ENCODE measurements at places on chromosomes 6 and 20. TPM values are rescaled to one million over a fixed set of nuclear protein-coding genes. Genes with fewer than 3 reads are reported as not detected.

GRCh38 chr20:40636486-40636885, 52.5 kb downstream of the MAFB start:
- DNase-seq: no peak

- peak; percentile 17 for DNase-seq
Measured at GRCh38 chr20:62707921-62708521, 615 bp upstream of the NTSR1 start.

DNA sequence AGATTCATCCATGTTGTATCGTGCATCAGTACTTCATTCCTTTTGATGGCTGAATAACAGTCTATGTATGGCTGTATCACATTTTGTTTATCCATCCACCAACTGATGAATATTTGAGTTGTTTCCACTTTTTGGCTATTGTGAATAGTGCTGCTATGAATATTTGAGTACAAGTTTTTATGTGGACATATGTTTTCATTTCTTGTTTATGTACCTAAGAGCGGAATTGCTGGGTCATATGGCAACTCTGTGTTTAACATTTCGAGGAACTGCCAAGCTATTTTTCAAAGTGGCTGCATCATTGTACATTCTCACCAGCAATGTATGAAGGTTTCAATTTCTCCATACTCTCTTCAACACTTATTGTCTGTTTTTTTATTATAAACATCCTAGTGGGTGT, 3.0 kb upstream of the RREB1 start:
- no peak for DNase-seq

DNA sequence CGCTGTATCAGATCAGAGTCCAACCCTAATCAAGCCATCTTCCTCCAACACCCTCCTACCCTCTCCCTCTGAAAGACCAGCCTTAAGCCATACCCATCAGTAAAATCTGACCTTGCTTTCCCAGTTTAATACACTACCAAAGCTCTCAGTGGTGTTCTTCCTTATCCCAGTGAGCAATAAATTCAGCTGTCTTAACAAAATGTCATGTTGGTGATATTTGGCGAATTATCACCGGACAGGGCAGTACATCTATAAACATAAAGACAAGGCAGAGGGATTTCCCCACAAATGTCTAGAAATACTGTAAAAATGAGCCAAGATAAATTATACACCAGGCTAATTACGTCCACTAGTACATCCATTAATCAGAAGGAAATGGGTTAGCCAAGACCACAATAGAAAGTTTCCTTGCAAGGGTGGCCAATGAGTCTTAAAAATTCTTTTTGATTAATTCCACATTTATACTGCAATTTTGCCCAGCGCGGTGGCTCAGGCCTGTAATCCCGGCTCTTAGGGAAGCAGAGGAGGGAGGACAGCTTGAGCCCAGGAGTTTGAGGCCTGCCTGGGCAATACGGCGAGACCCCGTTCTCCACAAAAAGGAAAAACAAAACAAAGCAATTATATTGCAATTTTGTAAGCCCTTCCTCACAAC, 905 bp downstream of the RARS2 start:
- DNase-seq: no peak

GRCh38 chr6:97085772-97086171, 161.2 kb downstream of the KLHL32 start:
- DNase-seq: no peak

The SRSF12 gene
- not detected for total RNA-seq

GRCh38 chr6:71205336-71205956, 83.2 kb upstream of the OGFRL1 start:
- DNase-seq: no peak

- DNase-seq: peak; percentile 60
Measured at GRCh38 chr6:109458774-109459531, 3.4 kb upstream of the MICAL1 start.

DNA sequence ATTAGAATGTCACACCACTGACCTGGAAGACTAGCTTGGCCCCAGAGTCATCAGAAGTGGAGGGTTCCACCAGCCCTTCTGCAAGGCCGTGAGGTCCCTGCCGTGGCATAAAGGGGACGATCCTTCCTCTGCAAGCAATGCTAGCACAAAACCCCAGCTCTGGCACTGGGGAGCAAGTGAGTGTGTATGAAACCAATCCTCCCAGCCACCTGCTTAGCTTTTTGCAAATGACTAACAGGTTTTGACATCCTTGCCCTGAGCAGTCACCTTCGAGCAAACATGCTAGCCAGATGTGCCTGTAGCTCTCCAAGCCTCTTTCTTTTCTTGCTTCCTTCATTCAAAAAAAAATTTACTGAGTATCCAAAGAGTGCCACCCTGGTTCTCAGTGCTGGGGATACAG, 8.6 kb downstream of the SULF2 start:
- DNase-seq: no peak

DNA sequence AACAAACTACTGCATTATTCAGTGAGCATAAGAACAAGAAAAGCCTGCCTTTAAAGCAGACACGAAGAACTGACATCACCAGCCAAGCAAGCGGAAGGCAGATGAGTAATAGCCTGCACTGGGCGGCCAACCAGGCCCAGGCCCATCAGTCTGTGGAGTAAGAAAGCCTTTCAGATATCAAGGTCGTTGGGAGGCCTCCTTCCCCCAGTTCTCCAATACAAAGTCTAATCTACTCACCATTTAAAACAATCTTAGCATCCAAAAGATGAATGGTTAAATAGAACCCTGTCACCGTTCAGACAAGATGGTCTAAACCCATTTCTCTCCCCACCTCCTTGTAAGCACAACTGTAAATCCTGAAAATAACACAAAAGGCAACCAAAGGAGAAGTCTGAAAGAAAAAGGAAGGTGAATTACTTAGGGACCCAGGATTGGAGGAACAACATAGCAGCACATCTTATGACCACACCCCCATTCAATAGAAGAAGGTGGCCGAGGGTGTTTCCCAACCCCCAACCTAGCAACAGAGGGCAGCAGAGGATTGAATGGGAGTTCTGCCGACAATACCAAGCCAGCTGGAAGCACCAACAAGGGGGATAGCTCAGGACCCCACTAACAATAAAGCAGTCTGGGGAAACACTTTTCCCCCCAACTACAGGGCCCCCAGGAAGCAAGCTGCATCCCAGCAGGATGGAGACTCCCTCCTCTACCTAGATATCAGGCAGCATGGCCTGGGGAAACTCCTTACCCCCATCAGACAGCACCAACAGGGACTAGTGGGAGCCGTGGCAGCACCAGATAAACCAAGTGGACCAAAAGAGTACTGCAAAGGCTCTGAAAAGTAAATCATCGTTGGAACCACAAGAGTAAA, 67.9 kb downstream of the ZHX3 start:
- DNase-seq: peak; percentile 31

GRCh38 chr20:44073011-44073674, 113.8 kb downstream of the JPH2 start:
- DNase-seq: no peak

DNA sequence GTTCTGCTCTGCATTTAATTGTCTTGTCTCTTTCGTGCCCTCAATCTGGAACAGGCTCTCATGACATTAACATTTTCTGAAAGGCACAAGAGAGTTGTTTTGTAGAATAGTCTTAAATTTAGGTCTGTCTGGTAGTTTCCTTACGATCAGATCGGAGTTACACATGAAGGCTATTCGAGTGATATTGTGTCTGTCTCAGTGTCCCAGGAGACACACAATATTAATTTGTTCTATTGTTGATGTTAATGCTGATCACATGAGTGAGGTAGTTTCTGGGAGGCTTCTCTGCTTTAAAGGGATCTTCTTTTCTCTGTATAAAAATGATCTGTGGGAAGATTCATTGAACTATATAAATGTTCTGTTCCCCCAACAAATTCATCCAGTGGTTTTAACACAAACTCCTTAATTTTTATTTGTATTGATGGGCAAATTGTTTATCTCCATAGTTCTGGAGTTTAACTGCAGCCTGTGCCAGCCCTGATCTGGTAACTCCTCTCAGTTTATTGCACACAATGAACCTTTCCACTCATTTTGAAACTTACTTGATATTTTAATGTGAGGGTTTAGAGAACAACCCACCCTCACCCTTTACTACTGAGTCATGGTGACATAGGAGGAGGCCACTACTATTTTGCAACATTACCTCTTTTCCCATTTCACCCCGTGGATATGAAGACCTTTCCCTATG, 223.0 kb downstream of the CBLN4 start:
- no peak for DNase-seq

- no peak for DNase-seq
Measured at GRCh38 chr6:139392794-139393193, 18.3 kb upstream of the CITED2 start.
